ENCODE measurements at places on chromosomes 5 and 9. TPM values are rescaled to one million over a fixed set of nuclear protein-coding genes. Genes with fewer than 3 reads are reported as not detected.

- no peak for DNase-seq
These were observed 171.2 kb downstream of the CWC27 start for GRCh38 chr5:64939772-64940510.

DNA sequence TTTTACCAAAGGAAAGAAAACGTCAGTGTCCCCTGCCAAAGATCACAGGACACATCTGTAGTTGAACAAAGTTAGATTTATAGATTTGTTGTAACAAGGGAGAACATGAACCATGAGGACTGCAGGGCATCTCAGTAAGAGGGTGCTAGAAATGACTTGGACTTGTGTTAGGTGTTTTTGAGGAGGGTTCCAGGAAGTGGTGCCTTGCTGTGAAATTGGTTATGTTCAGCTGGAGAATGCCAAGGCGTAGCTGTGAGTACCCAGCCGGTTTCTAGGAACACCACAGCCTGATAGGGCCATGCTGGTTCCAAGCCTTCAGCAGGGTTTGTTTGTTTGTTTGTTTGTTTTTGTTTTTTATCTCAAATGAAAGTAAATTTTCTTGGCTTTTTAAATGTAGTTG is 5.3 kb downstream of the SPEF2 start:
- no peak for DNase-seq

DNA sequence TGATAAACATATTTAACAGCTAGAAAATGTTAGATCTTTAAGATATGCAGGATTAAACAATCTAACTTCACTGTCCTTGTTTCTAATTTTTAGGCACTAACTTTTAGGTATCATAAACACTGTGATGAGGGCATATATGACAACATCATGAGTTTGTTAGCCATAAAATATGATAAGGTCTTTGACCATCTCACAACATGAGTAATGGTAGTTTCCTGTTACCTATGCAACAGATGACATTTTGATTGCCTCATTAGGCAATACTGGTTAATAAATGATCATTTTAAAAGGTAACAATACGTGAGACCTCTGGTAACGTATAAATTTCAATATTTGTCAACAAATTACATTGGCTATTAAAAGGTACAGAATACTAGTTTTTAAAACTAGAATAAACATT is 613.5 kb downstream of the PDE4D start:
- no peak for DNase-seq

FAM200C gene
- 3.5 TPM for total RNA-seq

- no peak for DNase-seq
These were observed 590.3 kb upstream of the C9orf72 start for GRCh38 chr9:28163619-28164018.

TAF11L5 gene
- total RNA-seq = not detected

CCNI2 gene
- not detected for total RNA-seq

GRCh38 chr5:25955337-25955736 is 1083.0 kb downstream of the CDH9 start:
- DNase-seq = no peak

DNA sequence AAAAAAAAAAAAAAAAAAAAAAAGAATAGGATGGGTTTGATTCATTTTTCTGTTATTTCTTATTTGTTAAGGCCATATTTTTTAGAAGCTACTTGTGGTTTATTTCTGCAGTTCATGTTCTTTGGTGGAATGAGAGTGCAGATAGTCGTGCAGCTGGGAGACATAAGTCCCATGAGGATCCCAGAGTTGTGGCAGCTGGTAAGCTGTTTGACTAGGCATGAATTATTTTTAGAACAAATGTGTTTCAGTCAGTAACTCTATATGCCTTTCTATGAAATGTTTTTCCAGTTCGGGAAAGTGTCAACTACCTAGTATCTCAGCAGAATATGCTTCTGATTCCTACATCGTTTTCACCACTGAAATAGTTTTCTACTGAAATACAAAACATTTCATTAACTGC is 5.0 kb upstream of the NIPSNAP3B start:
- no peak for DNase-seq

DNA sequence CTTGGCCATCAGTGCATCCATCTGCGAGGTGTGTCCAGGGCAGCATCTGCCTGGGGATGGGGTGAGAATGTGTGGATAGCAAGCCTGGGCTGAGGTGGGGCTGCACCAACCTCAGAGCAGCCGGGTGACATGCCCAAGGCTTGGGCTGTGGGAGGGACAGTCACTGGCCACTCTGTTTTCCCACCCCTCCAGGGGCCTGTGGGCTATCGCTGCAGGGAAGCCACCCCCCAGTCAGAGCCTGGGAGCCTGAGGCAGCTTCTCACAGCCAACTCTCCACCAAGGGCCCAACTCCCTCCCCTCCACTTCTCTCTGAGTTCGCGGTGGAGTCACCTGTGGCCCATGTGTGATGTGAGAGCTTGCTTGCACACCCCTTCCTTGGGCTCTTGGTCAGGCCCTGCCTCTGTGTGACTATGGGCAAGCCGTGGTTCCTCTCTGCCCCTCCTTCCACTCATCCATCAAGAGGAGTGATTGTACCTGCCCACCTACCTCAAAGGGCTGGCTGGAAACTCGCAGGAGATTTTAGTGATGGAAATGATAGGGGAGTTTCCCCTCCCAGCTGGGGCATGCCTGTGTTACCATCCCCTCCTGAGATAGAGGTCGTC is 54.8 kb downstream of the DAB2IP start:
- no peak for DNase-seq

GRCh38 chr9:136550439-136551289 is 4.8 kb upstream of the NOTCH1 start:
- no peak for DNase-seq

DNA sequence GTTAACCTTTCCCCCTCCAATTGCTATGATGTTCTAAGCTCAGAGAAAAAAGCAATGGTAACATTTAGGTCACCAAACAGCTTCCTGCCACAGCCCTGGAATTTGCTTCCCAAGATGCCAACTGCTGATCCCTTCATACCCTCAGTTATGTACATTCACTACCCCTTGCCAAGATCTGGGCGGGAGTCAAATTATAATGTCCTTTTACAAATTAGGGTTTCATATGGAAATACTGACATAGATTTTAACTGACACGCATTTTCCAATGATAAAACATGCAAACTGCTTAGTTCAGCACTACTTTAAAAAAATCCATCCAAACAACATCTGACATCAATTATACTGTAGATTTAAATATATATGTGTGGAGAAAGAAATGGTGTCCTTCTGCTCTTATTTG is 5.0 kb downstream of the LOX start:
- DNase-seq = no peak

INSL6 gene
- not detected for total RNA-seq

DNA sequence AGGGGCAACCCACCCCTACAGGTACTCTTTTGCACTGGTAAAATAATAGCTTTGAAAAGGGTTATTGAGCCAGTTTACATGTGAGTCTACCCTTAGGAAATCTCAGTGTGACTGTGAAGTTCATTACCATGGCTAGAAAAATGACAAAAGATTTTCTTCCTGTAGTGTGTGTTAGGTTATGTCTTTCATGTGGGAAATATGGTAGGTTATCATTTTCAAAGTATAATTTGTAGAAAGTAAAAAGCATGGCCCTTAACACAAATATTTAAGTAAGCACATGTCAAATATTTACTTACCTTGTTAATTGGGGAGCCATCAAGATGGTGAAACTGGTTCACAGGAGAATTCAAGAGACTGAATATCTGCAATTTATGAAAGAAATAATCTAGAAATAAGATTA is 37.3 kb upstream of the PLPP1 start:
- no peak for DNase-seq

DNA sequence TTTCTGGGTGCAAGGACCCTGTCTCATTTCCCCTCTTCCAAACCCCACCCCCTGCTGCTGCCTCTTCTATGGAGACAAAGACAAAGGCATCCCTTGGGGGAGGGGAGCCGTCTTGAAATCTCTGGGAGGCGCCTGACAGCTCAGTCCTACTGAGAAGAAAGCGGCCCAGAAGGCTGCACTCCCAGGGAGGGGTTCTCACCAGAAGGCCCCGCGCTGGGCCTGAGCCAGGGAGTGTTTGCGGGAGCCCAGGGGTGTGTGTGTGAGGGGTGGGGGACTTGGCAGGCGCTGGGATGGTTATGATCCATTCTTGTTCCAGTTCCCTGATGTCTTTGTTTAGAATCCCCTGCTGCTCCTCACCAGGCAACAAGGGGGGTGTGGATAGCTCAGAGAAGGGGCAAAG is 45.7 kb upstream of the ALDH1B1 start:
- DNase-seq = no peak

APBB3 gene
- 44.8 TPM for total RNA-seq

GRCh38 chr5:41524174-41524573 is 13.8 kb upstream of the PLCXD3 start:
- DNase-seq = no peak
